ENCODE measurements at places on chromosomes 16 and 17.

- DNase-seq: no peak
Observed at GRCh38 chr17:45752246-45752645, 31.9 kb upstream of the CRHR1 start.

GRCh38 chr16:27387724-27388123 lies 14.2 kb upstream of the IL21R start:
- no peak for DNase-seq

- DNase-seq: no peak
Observed at GRCh38 chr16:88731699-88732098, 25.4 kb downstream of the CTU2 start.

GRCh38 chr16:16147316-16147999 lies 75.8 kb downstream of the ABCC6 start:
- DNase-seq: no peak

- DNase-seq: peak; percentile 7
Observed at GRCh38 chr17:33049781-33050414, 58.3 kb downstream of the SPACA3 start.

- no peak for DNase-seq
Observed at GRCh38 chr17:13491916-13492736, 109.6 kb downstream of the HS3ST3A1 start.

GRCh38 chr16:8741636-8742035 lies 55.8 kb downstream of the TMEM186 start:
- DNase-seq: no peak

DNA sequence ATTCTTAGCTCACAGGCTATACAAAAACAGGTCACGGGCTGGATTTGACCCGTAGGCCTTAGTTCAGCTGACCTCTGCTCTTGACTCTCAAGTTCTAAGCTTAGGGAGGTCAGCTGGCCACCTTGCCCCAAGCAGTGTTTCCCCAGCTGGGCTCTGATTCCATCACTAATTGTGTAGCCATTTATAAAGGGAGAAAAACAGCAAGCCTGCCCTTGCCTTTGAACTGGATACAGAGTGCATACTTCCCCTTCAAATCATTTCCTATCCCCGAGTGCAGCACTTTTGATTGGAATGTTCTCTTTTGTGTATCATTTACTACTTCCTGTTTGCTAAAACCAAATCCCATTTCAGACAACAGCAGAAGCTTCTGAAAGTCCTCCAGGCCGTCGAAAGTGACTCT lies 153.6 kb downstream of the KATNIP start:
- DNase-seq: no peak

DNA sequence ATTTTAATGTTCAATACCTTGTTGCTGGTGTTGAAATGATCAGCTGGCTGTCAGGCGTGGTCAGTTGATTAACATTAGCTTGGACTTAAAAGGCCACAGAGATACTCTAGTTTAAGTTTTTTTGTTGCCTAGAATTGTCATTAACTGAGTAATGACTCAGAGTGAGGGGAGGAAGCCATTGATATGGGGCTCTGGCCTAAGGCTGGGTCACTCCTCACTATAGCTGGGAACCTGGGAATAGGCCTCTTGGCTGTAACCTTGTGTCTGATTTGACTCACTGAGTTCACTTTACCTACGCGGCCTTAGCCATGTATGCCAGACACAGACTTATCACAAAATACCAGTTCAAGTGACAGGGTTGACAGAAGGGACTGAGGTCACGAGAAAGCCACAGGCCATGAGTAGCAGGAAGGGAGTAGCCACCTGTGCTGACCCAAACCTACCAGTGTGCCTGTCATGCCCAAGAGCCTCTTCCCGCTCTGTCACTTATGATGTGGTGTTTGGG lies 37.9 kb upstream of the ADCY7 start:
- DNase-seq: no peak

DNA sequence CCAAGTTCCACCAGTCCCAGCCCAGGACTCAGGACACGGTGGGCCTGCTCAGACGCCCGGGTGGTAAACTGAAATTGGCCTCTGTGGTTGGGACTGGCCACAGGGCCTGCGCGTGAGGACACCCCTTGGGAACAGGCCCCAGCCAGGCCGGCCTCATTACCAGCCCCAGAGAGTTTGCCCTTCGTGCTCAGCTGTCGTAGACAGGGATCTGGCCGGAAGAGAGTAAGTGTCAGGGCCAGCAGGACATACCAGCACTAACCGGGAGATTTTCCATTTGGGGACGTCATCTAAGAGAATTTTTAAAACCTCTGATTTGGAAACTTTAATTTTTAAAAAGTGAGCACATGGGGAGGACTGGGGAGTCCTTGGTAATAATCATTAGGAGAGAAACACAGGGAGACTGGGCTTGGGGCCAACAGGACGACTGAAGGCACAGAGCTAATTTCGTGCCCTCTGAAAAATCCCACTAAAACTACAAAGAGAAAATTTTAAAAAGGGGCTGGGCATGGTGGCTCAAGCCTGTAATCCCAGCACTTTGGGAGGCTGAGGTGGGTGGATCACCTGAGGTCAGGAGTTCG lies 2.4 kb upstream of the RBFOX3 start:
- DNase-seq: no peak

- no peak for DNase-seq
Observed at GRCh38 chr17:7754656-7755055, 37.1 kb downstream of the DNAH2 start.

DNA sequence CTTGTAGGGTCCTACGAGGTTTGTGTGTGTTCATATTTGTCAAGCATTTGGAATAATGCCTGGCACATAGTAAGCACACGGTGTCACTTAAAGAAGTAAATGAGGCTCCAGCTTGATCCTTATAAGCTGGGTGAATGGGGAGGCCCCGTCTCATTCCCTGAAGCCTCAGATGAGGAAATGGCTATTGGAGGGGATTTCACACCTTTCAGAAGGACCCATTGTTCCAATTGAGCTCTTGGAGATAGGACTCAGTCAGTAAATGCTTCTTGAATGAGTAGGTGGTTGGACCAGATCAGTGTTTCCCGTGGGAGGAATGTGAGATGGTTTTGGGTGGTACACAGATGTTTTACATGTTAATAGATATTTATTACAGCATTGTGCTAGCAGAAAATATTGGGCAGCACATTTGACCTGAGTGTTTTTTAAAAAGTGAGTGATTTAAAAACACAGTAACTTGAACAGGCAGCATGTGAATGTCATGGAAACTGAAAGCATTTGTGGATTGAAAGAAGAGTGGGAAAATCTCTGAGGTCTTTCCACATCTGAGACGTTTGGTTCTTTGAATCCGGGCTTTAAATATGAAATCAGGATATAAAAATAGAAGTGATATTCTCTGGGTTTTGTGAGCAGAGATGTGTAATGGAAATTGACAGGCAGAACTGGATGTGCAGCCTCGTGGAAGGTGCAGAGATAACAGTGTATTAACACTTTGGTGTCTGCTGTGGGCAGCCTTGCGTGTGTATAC lies 36.4 kb upstream of the ARHGAP17 start:
- DNase-seq: no peak

GRCh38 chr17:40519089-40519775 lies 17.8 kb upstream of the TNS4 start:
- DNase-seq: no peak

DNA sequence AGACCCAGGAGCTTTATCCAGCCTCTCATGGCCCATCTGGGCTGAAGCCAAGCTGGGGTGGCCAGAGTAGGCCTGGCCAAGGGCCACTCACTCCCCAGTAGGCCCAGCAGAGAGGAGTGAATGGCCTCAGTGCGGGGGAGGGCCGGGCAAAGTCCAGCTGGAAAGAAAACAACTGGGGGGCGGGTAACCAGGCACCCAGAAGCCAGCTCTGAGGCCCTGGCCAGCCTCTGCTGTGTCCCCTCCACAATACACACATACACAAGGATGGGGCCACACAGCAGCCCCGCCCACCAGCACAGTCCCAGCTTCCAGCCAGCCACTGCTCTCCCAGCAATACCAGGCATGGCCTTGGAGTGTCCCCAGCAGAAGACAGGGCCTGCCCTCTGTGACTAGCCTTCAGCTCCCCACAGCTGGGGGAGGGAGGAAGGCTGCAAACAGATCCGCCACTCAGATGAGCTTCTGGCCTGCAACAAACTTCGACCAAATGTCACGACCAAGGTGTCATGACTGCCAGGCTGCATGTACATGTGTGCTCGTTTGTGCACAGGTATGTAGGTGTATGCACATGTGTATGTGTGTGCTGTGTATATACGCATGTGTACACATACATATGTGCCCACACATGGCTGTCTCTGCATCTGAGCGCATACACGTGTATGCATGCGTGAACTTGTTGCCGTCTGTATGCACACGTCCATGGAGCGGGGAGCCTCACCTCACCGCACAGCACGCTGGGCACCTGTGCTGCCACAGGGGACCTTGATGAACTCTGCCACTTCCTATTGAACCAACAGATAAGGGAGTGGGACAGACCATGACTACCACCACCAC lies 5.0 kb downstream of the CARHSP1 start:
- DNase-seq: peak; percentile 97

- DNase-seq: no peak
Observed at GRCh38 chr17:68595986-68596385, 5.2 kb downstream of the FAM20A start.
